ENCODE measurements at places on chromosomes 5 and 9. TPM values are rescaled to one million over a fixed set of nuclear protein-coding genes. Genes with fewer than 3 reads are reported as not detected.

The NXNL2 gene
- total RNA-seq = 2.2 TPM

The PDE8B gene
- 4.8 TPM for total RNA-seq

The DNAI1 gene
- not detected for total RNA-seq

The NKD2 gene
- total RNA-seq = 52.8 TPM

The JAKMIP2 gene
- total RNA-seq = 5.5 TPM

DNA sequence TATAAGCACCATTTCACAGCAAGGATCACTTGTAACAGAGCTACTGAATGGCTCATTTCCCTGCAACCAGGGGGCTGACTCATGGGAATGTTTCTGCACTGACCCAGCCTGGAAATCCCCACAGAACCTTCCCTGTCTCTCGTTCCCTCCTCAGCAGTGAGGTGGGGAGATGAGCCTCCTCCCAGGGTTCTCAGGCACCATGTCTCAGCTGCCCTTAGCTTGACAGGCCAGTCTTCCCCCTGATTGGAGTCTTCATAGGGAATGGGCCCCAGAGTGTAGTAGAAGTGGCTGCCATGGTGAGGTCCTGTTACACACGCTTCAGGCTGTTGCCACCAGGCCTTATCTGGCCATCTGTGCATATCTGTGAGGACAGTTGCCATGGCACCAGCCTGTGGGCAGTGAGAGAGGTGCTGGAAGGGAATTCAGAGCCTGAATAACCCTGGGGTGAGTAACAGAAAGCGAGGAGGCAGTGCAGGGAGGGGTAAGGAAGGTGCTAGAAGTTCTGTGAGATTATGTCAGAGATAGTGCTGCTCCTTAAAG is 324.4 kb downstream of the ENC1 start:
- no peaks in the 10 kb centered on the region for H3K36me3 ChIP-seq
- H3K27me3 ChIP-seq = no peaks in the 10 kb centered on the region
- peak overlapping the region; percentile 64 for H3K27ac ChIP-seq
- no peak for DNase-seq
- peaks cover 45% of the 10 kb centered on the region for H3K4me1 ChIP-seq
- no peak overlapping the region for H3K4me3 ChIP-seq

DNA sequence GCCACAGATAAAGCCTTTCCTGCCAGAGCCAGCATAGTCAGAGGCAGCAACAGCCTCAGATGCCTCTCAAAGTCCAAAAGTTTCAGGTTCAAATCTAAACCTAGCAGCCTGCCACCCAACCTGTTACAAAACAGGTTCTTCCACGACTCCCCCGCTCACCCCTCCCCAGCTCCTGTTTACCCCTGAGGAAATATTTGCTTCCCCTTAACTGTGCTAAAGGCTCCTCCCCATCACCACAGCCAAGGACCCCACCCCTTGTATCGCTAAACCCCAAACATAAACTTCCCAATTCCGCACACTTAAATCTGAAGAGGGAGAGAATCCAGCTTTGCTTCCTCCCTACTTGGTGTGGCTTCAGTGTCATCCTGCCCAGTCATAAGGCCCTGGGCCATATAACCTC is 15.4 kb upstream of the VDAC1 start:
- H3K27me3 ChIP-seq = no peaks in the 10 kb centered on the region
- H3K4me3 ChIP-seq = no peak overlapping the region
- no peak overlapping the region for H3K27ac ChIP-seq

GRCh38 chr5:64299805-64300204 is 134.2 kb downstream of the RNF180 start:
- DNase-seq = no peak
- no peak overlapping the region for H3K4me3 ChIP-seq
- no peaks in the 10 kb centered on the region for H3K4me1 ChIP-seq
- no peaks in the 10 kb centered on the region for H3K36me3 ChIP-seq

GRCh38 chr9:18795947-18796671 is 236.9 kb downstream of the SAXO1 start:
- peaks cover 33% of the 10 kb centered on the region for H3K4me1 ChIP-seq
- no peak for DNase-seq
- no peak overlapping the region for H3K4me3 ChIP-seq
- H3K36me3 ChIP-seq = no peaks in the 10 kb centered on the region
- H3K27me3 ChIP-seq = no peaks in the 10 kb centered on the region

- no peaks in the 10 kb centered on the region for H3K27me3 ChIP-seq
- H3K4me1 ChIP-seq = no peaks in the 10 kb centered on the region
- no peak for DNase-seq
- H3K27ac ChIP-seq = no peak overlapping the region
Observed at GRCh38 chr9:34139477-34140146, 13.1 kb upstream of the DCAF12 start.

DNA sequence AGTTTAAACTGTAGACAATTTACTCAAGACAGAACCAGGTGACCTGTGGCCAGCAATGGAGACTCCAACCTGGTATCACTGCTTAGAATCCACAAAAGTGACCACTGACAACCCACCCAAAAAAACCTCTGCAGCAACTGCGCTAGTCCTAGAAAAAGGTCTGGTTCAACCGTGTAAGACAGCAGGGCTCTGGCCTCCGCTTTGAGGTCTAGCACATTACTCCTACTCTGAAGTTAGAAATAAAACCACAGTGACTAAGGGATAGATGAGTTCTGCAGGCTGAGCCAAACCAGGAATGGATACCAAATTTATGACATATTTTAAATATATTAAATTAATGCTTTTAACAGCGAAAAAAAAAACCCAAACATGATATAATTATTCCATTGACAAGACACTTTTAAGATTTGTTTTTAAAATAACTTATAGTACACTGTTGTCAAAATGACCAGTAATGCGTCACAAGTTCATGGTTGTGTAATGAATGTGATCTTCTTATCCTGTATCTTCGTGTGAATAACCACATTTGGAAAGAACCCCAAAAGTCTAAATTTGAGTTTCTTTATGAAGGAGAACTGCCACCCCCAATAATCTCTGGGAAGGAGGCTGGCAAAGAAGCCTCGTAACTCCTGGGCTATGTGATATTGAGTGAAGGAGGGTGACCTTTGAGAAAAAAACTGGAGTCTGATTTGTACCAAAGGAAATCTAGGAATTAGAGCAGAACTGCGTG is 101.9 kb upstream of the SLC44A1 start:
- H3K4me3 ChIP-seq = no peak overlapping the region
- no peak for DNase-seq
- H3K36me3 ChIP-seq = no peaks in the 10 kb centered on the region

- H3K36me3 ChIP-seq = no peaks in the 10 kb centered on the region
- no peak overlapping the region for H3K4me3 ChIP-seq
- no peak overlapping the region for H3K27ac ChIP-seq
- H3K27me3 ChIP-seq = peaks cover 5% of the 10 kb centered on the region
Observed at GRCh38 chr5:6705959-6706358, 7.3 kb upstream of the TENT4A start.

GRCh38 chr5:34484216-34484920 is 171.8 kb upstream of the RAI14 start:
- no peaks in the 10 kb centered on the region for H3K27me3 ChIP-seq
- peaks cover 28% of the 10 kb centered on the region for H3K4me1 ChIP-seq
- no peak overlapping the region for H3K27ac ChIP-seq
- no peak overlapping the region for H3K4me3 ChIP-seq
- H3K36me3 ChIP-seq = peaks cover 2% of the 10 kb centered on the region
- DNase-seq = no peak

DNA sequence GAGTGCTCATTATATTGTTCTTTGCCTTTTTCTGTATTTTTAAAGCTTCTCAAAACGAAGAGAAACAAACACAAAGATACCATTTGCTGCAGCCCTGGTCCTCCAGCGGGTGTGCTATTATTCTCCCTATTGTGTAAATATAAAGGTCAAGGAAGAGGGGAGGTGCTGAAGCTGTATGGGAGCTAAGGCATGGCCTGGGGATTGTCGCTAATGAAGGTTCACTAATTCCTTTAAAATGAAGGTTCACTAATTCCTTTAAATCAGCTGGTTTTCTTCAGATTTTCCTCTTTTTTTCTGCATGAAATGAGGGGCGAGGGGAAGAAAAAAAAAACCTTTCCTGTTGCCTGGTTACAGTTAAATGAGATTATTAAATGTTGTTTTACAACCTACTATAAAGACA is 74.5 kb upstream of the MAP1B start:
- no peak overlapping the region for H3K27ac ChIP-seq
- no peaks in the 10 kb centered on the region for H3K36me3 ChIP-seq
- H3K4me1 ChIP-seq = peaks cover 9% of the 10 kb centered on the region
- no peak overlapping the region for H3K4me3 ChIP-seq
- DNase-seq = no peak
- no peaks in the 10 kb centered on the region for H3K27me3 ChIP-seq

DNA sequence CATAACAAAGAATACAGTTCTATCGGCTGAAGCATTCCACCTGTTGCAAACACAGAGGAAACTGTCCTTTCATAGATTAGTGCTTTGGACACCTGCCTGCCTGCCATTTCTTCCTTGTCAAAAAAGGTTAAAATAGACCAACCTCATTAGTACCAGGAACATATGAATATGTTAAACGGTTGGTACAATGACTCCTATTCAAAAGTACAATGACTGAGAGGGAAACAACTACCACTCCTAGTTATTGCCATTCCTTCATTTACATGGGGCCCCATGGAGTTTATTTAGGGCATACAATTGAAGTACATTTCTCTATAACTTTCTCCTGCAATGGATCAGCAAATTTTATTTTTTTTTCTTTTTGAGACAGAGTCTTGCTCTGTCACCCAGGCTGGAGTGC is 77.4 kb upstream of the PIP5K1B start:
- DNase-seq = no peak
- peaks cover 33% of the 10 kb centered on the region for H3K27me3 ChIP-seq
- no peak overlapping the region for H3K4me3 ChIP-seq
- no peaks in the 10 kb centered on the region for H3K4me1 ChIP-seq
- H3K27ac ChIP-seq = no peak overlapping the region

GRCh38 chr9:100084734-100085133 is 14.1 kb downstream of the ERP44 start:
- no peak for DNase-seq
- no peaks in the 10 kb centered on the region for H3K36me3 ChIP-seq
- no peaks in the 10 kb centered on the region for H3K27me3 ChIP-seq

GRCh38 chr5:107218457-107219193 is 452.1 kb downstream of the EFNA5 start:
- H3K27me3 ChIP-seq = no peaks in the 10 kb centered on the region
- peaks cover 5% of the 10 kb centered on the region for H3K4me1 ChIP-seq
- no peak overlapping the region for H3K27ac ChIP-seq
- no peak for DNase-seq

DNA sequence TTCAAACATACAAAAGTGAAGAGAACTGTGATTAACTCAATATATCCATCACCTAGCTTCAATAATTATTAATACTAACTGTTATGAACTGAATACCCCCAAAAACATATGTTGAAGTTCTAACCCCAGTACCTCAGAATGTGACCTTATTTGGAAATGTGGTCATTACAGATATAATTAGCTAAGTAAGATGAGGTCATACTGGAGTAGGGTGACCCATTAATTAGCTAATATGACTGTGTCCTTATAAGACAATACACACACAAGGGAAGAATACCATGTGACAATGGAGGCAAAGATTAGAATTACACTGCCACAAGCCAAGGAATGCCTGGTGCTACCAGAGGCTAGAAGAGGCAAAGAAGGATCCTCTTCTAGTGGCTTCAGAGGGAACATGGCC is 7.8 kb downstream of the RRAGA start:
- H3K4me3 ChIP-seq = no peak overlapping the region
- H3K4me1 ChIP-seq = peaks cover 4% of the 10 kb centered on the region
- H3K27me3 ChIP-seq = no peaks in the 10 kb centered on the region
- no peak overlapping the region for H3K27ac ChIP-seq
- peaks cover 49% of the 10 kb centered on the region for H3K36me3 ChIP-seq

Data from mesothelial cell of epicardium (in vitro differentiated cells).